RWPE1 (cell line): ENCODE measurements at places on chromosomes 6 and 20.
A peak's percentile ranks its signal among the peaks of the same experiment; 100 is the strongest.

DNA sequence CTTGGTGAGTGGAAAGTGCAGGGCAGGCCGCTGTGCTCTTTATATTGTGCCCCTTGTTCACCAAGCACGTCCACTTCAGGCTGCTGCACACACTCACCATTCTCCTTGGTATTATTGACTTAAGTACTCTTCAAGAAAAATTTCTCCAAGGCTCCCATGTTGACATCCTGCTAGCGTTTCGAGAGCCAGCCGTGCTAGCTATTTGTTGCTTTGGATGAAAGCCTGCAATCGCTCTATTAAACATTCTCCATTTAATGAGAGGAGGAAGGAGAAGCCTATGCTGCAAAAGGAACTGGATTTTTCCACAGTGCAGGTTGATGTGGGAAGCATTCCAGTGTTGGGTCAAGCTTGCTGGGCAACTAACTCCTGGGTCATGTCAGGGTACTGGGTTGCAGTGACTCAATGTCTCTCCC, 113.5 kb downstream of the CD83 start:
- no peak for DNase-seq

GRCh38 chr6:104771258-104771832, 88.4 kb downstream of the HACE1 start:
- peak; percentile 16 for DNase-seq

DNA sequence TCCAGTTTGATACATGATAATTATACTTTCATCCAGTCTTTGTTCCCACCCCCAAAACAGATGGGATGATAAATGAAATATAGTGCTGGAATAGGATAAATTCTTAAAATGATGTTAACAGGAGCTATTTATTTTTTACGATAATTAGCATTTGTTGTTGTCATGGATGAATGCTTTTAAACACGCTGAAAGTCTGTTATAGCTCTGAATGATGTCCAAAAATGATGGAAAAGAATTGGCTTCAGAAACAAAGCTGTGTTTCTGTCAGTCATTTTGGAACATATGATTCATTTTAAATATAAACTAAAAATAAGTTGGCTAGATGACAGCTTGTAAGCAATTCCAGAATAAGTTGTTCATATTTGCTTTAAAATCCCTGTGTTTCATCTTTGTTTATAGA, 237.4 kb downstream of the GRIK2 start:
- no peak for DNase-seq

- no peak for DNase-seq
Measured at GRCh38 chr20:41599699-41600104, 18.5 kb downstream of the CHD6 start.

DNA sequence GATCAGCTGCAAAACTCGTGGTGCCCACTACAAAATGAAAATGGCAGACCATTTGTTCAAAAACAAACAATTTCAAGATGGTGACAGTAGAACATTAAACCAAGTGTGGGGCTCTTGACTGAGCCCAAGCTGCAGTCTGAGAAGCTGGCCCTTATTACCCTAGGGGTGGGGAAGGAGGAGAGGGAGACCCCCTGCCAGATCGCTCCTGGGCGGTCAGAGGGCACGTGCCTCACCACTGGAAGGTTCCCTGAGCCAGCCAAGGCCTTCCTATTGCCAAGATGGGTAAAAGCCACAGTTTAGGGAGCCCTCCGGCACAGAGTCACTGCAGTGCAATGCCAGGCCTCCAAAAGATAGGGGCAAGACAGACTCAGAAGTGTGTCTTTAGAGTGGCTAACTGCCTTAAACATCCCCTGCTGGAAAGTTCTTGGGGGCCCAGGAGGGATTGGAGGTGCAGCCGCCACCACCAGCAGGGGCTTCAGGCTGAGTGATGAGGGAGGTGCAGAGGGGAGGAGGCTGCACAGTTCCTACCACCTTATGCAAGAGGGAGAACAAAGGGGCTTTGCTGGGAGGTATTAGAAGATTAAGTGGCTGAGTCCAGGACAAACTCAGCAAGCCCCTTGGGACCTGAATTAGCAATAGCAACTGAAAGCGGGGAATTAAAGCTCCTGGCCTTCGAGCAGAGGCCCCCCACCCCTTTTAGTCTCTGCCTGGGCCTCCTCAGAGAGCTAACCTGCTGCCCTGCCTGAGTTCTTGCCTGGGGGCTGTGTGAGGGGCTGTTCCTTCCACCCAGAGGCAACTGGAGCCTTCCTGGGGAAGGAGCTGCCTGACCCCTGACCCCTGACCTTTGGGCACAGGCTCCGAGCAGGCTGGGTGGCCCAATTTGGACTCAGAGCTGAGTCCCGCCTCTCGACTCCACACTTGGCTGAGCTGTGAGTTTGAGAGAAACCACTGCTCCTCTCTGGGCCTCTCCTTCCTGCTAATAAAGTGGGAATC, 88.4 kb downstream of the VEGFA start:
- DNase-seq: no peak

GRCh38 chr6:117564681-117565080, 37.6 kb downstream of the GOPC start:
- no peak for DNase-seq

DNA sequence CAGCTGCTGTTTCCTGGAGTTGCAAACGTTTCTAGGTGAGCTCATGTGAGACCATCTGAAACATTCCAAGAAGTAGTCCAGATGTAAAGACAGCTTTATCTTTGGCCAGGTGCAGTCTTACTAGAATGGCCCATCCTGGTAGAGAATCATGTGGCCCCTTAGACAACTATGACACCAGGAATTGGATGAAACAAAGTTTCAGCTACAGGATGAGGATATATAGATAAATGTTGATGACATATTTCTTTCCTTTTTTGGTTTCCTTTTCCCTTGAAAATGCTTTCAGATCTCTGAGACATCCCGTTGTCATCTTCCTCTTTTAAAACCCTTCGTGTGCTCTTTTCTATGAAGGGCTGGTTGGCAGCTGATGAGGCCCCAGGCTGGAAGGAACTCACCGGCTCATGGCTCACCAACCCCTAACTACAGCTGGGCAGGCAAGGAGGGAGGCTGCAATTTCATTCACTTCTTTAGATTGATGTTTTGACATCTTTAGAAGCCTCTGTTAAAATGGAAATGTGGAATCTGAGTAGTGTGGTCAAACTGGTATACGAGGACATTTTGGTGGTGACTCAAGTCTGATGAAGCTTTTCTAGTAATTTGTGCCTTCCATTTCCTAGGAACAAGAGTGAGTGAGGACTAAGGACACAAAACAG, 167.9 kb upstream of the TNFAIP3 start:
- no peak for DNase-seq
